ENCODE measurements at places on chromosomes 11 and 22. TPM values are rescaled to one million over a fixed set of nuclear protein-coding genes. Genes with fewer than 3 reads are reported as not detected.

BEST1 gene
- 1.2 TPM for total RNA-seq

CACNA1I gene
- total RNA-seq, result 6.7 TPM

CSRP3 gene
- 0.31 TPM for total RNA-seq

CST6 gene
- not detected for total RNA-seq

POTEH gene
- not detected for total RNA-seq
